Fibroblast of lung (primary cell): ENCODE measurements at places on chromosomes 5 and 9. TPM values are rescaled to one million over a fixed set of nuclear protein-coding genes. Genes with fewer than 3 reads are reported as not detected.

- no peak for DNase-seq
These were observed 37.0 kb upstream of the SAP30L start for GRCh38 chr5:154408811-154409210.

GRCh38 chr5:134128648-134128995, 14.1 kb downstream of the TCF7 start:
- no peak for DNase-seq

DNA sequence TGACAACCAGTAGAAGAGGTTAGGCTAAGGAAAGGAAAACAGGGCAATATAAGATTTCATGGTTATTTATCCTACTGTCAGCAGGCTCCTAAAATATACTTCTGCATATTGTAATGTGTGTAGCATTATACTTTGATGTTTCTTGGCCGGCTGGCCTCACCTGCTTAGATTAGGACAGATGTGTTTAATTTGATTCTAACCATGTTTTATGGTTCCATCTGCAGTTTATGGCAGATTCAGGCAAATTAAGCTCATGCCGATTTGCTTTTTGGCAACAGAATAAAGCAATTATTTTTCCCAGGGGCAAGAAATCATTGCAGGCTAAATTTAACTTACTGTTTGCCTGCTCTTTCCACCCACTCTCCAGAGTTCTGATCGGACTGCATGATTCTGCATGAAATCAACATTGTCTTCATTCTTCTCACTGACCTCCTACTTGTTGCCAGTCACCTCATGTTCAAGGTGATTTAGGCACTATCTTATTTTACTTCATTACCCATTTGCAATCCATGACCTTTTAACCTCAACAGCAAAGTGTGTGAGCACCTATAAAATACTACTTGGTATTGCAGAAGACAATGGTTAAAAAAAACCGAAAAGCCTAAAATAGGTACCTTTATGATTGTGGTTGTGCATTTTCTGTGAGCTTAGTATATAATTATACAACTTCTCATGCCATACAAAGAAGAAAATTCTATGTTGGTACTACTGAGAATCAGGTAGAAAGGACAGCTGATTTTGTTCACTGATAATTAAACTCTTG, 125.2 kb downstream of the EDIL3 start:
- DNase-seq = peak; percentile 48

The PDZD2 gene
- total RNA-seq = under 0.01 and 0.33 TPM in 2 replicates

The SSBP2 gene
- 30.8 and 44.4 TPM in 2 replicates for total RNA-seq

The MEGF10 gene
- total RNA-seq = under 0.01 TPM in 2 replicates

The FOXD4L6 gene
- total RNA-seq = not detected in 2 replicates

The EQTN gene
- not detected in 2 replicates for total RNA-seq
